Mesothelial cell of epicardium (in vitro differentiated cells): ENCODE measurements at places on chromosomes 12 and 14.

- no peak for DNase-seq
Observed at GRCh38 chr14:89720741-89721729, 233.5 kb downstream of the EFCAB11 start.

DNA sequence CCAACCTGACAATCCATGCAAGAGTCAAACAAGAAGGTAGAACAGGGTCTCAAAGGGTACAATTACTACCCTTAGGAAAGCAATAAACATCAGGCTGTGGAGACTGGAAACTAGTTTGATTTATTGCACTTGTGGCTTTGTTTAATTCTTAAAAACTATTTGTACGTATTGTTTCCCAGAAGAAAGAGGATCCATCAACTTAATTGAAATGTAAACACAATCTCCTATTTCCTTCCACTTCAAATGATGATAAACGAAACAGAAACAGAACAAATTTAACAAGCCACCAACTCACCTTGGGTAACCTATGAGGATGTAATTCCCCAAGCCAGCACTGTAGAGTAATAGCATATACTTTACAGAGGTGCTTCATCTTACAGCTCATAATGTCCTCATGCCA, 8.0 kb downstream of the STXBP6 start:
- no peak for DNase-seq

DNA sequence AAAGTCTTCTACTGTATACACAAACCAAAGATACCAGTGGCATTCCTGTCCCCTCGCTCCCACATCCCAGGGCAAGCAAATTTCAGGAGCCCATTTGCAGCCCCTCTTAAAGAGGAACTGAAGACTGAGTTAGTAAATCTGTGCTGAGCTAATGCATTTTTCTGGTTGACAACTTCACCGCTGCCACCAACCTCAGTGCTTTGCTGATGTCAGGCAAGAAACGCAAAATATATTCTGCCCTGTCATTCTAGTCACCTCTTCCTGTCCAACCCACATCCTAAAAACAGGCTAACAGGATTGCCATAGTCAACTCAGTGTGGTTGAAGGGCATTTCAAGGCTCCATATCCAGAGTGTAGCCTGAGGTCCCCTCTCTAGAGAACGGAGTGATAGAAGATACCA, 59.4 kb upstream of the FICD start:
- DNase-seq: no peak

- DNase-seq: no peak
Observed at GRCh38 chr12:100026241-100026640, 41.5 kb upstream of the ANKS1B start.

GRCh38 chr14:76829013-76829365, 2.8 kb downstream of the LRRC74A start:
- no peak for DNase-seq

DNA sequence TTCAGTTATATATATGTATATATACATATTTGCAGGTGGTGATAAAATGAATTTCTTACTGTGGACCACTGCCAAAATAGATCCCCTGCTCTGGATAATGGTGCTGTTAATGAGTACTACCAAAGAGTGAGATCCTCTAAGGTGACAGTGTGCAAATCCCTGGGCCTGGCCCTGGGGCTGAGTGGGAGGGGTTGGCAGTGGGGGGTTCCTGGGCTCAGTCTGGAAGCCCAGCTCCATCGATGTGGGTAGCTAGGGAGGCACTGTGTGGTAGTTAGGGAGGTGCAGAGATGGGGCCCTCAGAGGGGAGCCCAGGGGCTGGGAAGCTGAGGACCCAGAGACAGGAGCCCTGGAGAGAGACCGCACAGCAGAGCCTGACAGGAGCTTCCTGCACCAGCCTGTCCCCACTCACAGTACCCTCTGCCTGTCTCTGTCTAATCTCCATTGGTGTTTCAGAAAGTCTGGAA, 9.1 kb downstream of the KRT8 start:
- DNase-seq: no peak

GRCh38 chr12:46246021-46246700, 22.7 kb downstream of the SLC38A1 start:
- no peak for DNase-seq

GRCh38 chr12:106194351-106194750, 53.5 kb downstream of the CKAP4 start:
- DNase-seq: no peak

- no peak for DNase-seq
Observed at GRCh38 chr12:116213885-116214527, 63.5 kb downstream of the MED13L start.

GRCh38 chr14:85313560-85314207, 216.3 kb upstream of the FLRT2 start:
- no peak for DNase-seq

DNA sequence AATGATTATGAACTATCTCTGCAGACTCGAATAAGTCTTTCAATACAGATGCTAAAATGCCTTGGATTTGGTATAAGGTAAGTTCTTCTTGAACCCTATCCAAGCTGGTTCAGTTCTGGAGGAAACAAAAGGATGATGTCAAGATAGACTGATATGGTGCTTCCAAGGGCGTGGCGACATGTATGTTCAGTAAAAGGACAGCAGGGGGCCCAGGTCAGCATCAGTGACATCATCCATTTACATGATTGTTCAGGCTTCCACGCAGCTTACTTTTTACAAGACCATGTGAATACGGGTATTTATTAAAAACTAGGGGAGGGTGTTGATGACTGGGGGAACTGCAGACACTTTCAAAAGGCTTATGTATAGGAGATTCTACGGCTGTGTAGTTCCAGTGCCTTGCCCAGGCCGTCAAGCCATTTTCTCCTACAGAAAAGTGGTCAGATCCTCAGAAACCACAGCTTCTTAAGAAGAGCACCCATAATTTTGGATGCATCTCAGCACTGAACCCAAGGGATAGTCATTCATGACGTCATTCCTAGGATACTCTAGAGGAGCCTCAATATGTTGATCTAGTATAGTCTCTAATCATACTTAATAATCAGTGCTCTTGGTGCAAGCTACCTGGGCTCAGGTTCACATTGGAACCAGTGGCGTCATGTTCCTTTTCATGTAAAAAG, 527.7 kb downstream of the FUT8 start:
- no peak for DNase-seq

DNA sequence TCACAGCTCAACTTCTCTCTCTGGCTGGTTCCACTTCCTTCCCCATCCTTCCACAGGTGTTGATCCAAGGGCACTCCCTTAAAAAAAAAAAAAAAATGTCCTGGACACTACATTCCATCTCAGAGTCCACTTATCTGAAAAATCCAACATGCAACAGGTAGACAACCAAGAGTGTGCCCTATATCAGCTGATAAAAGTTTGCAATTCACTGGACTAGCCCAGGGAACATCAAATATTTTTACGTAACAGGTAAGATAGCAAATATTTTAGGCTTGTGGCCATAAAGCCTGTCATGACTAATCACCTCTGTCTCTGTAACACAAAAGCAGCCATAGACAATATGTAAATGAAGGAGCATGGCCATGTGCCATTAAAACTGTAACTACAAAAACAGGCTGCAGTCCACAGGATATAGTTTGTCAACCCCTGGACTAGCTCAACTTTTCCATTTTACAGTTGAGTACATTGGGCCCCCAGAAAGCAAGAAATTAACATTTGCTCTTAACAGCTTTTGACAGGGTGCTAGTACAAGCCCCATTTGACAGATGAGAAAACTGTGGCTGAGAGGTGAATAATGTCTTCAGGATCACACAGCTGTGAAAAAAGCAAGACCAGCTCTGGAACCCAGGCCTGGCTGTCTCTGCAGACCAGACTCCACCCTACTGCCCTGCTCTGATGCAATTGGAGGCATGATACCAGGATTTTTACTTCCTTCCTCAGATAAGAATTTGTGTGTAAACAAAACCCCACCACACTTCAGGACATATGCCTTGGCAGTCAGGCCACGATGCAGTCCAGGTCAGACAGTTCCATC, 68.9 kb downstream of the CMKLR1 start:
- no peak for DNase-seq

DNA sequence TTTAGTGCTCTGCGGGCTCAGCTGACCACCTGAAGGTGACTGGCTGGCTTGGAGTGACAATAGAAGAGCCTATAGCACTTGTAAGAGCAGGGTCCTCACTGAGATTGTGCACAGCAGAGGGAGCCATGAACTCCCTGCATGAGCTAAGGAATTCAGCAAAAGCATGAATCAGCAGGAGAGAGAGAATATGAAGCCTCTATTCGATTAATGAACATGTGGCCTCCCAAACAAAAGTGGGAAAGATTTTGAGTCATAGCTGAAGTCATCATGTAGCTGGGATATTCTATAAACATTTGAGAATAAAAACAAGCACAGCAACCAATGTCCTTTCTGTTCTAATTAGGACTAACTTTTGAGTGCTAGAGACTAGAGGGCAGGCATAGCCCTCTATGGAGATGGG, 626.6 kb downstream of the DIO2 start:
- DNase-seq: no peak

GRCh38 chr14:76073717-76074116, 78.0 kb upstream of the GPATCH2L start:
- DNase-seq: no peak

GRCh38 chr12:88300931-88301330, 158.8 kb downstream of the TMTC3 start:
- DNase-seq: no peak

- DNase-seq: no peak
Observed at GRCh38 chr14:31387091-31387490, 33.3 kb downstream of the HEATR5A start.

- no peak for DNase-seq
Observed at GRCh38 chr12:114163771-114164170, 197.6 kb upstream of the RBM19 start.

DNA sequence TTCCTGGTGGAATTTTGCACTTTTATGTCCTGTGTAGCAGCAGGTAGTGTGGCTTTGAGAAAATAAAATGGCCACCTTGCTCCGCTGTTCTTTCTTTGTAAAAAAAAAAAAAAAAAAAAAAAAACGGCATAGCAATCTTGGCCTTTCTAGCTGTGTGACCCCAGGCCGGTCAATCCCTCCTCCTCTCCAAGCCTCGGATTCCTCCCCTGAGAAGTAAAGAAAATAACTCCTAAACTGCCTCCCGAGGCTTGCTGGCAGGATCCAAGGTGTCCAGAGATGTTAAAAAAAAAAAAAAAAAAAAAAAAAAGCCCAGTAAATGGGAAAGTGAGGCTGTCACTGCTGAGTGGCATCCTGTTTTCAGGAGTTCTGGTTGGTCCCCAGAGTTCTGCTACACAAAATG, 23.9 kb upstream of the MAP1LC3B2 start:
- no peak for DNase-seq

DNA sequence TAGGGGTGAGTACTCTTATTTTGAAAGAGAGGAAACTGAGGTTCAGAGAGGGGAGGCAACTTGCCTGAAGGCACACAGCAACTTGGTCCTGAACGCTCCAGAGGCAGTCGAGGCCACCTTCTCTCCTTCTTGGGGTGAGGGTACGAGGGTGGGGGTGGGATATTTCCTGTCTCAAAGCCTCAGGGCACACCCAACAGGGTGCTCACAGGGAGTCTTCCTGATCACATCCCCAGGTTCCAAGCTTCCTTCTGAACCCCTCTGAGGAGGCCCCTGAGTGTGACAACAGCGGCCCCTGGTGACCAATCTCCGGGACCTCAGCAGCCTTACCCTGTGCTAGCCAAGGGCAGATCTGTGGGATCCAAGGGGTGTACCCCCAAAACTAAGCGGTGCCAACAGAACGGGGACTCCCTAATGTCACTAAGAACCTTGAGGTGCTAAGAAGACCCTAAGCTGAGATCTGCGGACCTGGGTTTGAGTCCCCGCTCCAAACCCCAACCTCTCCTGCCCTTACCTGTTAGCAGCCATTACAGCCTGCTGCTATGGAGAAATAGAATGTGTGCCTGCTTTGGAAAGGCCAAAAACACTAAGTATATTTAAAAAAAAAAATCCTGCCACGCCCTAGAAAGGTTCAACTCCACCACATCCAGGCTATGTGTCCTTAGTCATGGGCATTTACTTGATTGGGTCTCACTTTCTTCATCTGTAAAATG, 57.9 kb downstream of the TRPV4 start:
- DNase-seq: peak; percentile 84

DNA sequence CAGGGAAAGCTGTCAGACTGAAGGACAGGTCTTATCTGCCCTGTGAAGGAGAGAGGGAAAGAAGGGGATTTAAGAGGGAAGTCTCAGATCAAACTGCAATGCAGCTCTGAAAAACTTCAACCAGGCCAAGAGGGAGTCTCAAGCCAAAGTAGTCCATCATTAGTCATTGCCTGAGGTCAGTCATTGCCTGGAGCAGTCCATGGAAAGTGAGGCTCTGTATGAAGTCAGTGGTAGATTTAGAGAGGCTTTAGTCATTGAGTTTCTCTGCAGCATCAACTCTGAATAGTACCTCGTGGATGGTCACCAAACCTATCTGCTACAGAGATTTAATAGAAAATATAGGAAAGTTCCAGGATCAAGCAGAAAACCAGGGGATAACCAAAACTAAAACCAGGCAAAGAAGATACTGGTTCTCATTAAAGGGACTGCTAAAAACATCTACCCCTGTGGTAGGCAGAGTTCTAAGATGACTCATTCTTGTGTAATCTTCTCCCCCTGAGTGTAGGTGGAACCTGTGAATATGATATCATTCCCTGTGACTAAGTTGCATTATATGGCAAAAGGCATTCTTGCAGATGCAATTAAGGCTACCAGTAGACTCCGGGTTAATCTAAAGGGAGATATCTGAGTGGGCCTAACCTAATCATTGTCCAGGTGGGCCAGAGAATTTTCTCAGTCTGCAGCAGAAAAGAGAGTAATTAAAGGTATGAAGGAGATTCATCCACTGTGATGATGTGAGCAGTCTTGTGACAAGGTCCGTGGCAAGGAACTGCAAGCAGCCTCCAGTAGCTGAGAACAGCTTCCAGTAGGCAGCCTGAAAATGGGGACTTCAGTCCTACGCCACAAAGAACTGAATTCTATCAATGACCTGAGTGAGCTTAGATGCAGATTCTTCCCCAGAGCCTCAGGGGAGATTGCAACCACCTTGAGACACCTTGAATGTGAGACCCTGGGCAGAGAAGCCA, 123.1 kb downstream of the GALC start:
- DNase-seq: no peak

DNA sequence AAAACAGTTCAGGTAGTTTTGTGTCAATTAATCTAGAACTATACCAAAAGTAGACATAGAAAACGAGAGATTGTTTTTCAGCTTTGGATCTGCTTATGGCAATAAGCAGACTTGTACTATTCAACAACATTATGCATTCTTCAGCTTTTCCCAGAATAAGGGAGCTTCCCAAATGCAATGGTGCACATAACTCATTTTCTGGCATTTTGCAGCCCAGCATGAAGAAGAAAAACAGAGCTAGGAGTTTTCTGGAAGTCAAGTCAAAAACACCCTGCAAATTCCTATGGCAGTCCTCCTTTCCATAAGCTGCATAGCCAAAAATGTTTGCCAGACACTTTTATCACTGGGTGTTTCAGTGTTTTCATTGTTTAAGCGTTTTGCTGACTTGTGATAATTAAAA, 314.7 kb downstream of the NAV3 start:
- DNase-seq: no peak

DNA sequence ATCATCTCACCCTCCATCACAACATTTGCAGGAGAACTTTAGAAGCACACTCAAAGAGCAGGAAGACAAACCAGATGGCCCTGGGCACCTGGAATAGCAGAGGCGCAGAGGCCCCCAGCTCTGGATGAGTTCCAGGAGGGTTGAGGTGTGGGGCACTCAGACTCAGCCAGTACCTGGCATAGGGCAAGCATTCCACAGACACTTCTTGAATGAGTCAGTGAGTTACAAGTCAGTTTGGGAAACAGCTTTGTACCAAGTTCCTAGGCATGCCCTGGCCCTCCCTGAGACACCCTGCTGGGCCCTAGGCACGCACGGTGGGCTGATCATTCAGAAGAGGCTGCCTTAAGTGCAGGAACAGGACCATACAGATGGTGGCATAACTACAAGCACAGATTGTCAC, 54.3 kb downstream of the MAP3K9 start:
- DNase-seq: no peak
